Stimulated activated CD8-positive, alpha-beta memory T cell treated with anti-CD3 and anti-CD28 coated beads, Interleukin-15, amount 100 ng/mL, for 24 hours (primary cell): ENCODE measurements at places on chromosomes 12 and 14.

DNA sequence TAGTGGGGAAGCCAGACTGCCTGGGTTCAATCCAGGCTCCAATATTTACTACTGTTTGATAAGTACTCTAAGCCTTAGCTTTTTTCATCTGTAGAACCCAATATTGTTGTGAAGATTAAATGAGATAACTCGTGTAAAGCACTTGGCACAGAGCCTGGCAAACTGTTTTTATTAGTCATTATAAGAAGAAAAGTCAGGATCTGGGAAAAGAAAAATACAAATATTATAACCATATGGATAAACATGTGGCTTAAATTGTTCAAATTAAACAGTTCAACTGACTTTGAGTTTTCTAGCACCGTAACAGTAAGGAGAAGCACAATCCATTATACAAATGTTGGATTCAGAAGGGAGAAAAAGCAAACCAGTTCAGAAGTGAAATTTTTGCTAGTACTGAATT lies 22.0 kb upstream of the CDK17 start:
- no peak for DNase-seq

GRCh38 chr12:61687407-61687806 lies 572.8 kb upstream of the USP15 start:
- no peak for DNase-seq

DNA sequence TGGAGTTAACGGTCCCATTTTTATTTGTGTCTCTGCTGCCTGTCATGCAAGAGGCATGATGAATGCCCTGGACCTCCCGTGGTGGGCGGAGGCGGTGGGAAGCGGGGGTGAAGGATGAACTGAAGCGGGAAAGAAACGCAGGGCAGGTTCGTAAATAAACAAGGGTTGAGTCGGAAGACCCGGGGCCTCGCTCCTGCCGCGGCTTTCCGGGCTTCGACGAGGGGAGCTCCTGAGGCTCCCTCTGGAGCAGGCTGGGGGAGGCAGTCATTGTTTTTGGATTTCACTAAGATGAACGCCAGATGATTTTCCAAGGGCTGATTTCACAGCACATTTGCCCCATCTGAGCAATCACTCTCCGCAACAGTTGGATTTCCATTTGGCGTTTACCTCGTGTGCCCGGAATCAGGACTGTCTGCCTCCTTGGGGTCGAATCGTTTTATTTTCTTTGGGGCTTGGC lies 130.2 kb downstream of the SLC38A6 start:
- DNase-seq: no peak

DNA sequence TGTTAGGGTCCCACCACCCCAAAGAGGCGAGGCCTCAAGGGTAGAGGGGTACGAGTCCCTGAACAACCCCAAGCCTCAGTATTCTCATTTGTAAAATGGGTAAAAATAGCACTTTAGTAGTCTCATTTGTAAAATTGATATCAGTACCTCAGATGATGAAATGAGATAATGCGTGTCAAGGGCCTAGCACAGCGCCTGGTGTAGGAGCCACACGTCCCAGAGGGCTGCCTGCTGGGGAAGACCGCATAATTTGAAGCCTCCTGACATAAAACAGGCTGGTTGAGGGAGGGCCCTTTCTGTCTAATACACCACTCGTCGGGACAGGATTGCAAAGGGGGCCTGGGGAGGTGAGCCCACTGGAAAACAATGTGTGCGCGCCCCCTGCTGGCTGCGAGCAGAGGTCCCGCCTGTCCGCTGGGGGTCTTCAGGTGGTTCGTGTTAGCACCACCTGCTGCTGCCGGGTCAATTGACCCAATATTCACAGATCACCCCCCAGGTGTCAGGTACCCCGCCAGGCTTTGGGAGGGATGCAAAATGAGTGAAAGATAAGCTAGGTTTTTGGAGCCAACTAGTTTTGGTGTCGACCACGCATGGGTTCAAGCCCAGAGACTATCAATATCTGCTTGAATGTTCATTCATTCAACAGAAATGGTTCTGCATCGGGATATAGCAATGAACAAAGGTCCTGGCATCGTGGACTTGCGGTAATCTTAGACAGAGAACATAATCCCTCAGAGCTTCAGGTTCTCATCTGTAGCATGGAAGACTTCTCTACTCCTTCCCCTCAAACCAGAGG lies 24.7 kb upstream of the IRF2BPL start:
- DNase-seq: peak; percentile 60

GRCh38 chr12:107632246-107632645 lies 53.4 kb upstream of the PWP1 start:
- no peak for DNase-seq

DNA sequence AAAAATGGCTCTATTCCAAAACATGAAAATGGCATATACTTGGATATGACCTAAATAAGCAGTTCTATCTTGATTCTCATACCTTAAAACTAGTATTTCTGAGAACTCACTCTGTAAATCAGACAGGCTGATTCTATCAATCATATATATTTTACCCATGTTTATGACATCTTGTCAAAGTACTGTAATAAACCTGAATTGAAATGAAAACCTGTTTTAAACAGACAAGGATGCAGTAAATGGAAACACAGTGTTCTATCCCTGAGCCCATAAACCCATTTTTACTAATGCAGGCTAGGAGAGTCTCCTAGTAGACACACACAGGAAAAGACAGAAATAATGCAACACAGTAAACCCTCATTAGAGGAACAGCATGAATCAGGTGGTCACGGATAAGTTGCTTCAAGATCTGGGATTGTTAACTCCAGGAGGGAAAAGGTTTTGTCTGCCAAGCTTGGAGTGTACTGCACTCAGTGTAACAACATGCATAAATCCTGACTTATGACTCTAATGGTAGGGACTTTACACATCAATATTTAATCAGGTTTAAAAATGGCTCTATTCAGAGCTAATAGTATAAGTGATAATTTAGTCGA lies 93.6 kb upstream of the CPNE8 start:
- no peak for DNase-seq

- no peak for DNase-seq
Observed at GRCh38 chr12:12996209-12996608, 3.9 kb downstream of the HEBP1 start.

- no peak for DNase-seq
Observed at GRCh38 chr14:22884738-22885523, 1.9 kb downstream of the REM2 start.

DNA sequence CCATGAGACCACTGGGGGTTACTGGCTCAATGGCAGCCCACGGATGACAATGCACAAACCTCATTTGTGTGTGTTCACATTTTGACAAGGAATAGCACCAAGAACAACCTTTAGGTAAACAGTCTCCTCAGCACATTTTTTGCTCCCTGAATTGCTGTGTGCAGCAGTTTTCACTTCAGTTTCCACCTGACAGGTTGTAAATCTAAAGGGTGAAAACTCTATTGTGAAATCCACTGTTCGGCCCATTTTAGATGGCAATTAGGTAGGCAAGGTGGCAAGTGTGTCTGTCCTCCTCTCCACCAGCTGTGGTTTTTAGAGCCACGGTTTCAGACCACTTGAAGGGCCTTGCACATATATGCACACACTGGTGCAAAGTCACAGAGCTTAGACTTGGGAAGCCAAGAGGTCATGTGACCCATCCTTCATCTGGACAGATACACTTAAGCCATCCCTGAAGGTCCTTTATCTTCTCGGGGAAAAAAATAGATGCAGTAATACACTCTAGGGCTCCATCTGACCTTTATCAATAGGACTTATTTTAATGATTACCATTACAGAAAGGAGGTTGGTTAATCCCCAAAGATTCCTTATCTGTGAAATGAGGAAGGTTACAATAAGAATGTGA lies 23.2 kb downstream of the HAL start:
- no peak for DNase-seq

- no peak for DNase-seq
Observed at GRCh38 chr12:110137786-110138185, 13.6 kb downstream of the IFT81 start.

- no peak for DNase-seq
Observed at GRCh38 chr14:34180434-34180833, 229.6 kb upstream of the EGLN3 start.

GRCh38 chr12:94271351-94271750 lies 123.0 kb downstream of the PLXNC1 start:
- DNase-seq: no peak

- no peak for DNase-seq
Observed at GRCh38 chr14:78709795-78710557, 539.8 kb downstream of the NRXN3 start.

GRCh38 chr12:2243275-2243674 lies 190.5 kb downstream of the CACNA1C start:
- no peak for DNase-seq

DNA sequence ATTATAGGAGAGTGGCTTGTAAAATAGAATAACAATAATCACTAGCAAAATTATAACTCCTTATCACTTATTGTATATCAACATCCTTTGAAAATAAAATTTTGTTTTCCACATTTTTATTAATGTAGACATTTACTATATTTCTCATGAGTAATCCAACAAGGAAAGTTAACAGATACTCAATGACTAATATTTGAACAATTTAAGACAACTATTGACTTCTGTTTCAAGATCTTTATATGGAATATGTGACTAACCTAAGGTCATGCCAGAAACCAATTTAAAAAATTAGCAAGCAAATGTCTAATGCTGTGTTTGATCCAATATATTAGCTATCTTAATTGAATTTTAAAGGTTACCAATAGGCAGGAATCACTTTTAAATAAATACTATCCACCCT lies 638.5 kb upstream of the FLRT2 start:
- no peak for DNase-seq

DNA sequence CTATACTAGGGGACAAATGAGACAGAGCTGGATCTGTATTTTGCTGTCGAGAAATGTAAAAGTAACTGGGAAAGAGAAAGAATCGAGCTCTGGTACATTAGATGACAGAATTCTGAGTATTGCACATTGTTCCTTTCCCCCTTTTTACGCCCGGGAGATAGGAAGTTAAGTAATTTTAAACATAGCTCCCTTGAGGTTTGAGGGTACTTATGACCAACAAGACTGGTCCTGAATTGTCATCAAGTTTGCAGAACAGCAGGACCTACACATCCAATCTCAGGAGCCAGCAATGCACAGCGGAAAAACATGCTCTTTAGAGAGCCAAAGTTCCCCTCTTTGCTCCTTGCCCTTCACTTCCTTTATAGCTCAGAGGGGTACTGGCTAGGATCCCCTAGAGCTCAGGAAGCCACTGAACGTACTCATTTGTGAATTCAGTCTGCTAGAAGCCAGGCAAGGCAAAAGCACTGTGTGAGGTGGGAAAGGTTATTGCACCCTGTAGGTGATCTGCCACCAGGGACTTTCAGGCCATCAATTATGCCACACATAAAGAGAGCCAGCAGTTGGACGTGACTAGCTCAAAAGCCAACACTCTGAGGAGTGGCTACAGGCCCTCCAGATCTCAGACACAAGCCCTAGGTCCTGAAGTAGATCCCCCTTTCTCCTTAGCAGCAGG lies 333.8 kb downstream of the KCNH5 start:
- DNase-seq: no peak

DNA sequence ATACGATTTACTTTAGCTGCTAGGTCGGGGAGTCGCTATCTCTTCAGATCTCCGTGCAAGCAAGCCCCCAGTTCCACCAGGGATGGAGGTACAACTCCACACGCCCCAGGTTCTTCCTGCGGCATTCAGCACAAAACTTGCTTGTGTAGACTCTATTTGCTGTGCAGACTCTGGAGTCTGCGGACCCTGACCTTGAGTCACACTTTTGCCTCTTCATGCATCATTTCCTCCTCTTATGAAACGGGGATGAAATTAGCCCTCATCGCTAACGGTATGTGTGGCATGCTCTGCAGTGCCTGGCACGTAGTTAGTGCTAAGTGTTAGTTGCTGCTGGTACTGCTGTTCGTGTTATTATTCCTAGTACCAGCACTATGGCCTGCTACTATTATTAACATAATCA lies 84.4 kb downstream of the TMEM132D start:
- DNase-seq: no peak

GRCh38 chr12:15669256-15669948 lies 119.8 kb downstream of the EPS8 start:
- DNase-seq: no peak

DNA sequence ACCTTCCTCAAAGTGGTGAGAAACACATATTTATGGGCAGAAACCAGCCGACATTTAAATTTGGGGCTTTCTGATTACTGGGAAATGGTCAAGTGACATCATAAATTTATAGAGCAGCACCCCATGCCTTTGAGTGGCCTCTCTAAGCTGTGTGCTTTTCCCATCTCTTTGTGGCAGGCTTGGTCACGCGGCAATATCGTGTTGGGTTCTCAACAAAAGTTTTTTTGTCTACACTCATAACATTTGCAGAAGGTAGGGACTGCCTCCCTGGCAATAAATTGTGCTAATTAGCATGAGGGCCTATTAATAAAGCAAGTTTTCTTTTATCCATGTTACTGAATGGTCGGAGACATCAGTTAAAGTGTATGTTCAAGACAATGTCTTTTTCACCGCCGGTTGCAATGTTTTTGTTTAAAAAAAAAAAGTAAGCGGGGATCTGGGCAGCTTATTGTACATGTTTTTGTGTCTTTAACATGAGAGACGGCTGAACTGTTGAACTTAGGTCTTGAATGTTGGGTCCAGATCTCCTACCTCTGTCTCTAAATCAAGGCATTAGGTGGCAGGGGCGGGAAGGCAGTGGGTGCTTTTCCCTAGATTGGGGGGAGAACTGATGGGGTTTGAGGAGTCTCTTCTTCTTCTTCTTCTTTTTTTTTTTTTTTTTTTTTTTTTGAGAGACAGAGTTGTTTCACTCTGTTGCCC lies 193.3 kb downstream of the PHETA1 start:
- DNase-seq: no peak
